ENCODE measurements at places on chromosomes 6 and 20. TPM values are rescaled to one million over a fixed set of nuclear protein-coding genes. Genes with fewer than 3 reads are reported as not detected.

- no peak for DNase-seq
Measured at GRCh38 chr6:144696610-144697368, 411.7 kb downstream of the UTRN start.

GRCh38 chr20:36468149-36469000 is 72.9 kb upstream of the MYL9 start:
- DNase-seq: no peak

DNA sequence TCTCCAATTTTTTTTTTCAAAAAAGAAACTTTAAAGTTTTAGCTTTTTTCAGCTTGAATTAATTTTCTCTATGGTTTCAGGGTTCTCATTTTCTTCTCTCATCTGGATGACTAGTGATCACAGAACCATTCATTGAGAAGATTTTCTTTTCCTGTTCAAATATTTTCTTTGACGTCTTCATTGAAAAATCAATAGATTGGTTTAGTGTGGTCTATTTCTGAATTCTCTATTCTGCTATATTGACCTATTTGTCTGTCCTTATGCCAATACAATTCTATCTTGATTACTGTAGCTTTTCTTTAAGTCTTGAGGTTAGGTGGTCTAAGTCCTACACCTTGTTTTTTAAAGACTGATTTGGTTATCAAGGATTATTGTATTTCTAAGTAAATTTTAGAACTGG is 150.2 kb upstream of the MAN1A1 start:
- DNase-seq: no peak

DNA sequence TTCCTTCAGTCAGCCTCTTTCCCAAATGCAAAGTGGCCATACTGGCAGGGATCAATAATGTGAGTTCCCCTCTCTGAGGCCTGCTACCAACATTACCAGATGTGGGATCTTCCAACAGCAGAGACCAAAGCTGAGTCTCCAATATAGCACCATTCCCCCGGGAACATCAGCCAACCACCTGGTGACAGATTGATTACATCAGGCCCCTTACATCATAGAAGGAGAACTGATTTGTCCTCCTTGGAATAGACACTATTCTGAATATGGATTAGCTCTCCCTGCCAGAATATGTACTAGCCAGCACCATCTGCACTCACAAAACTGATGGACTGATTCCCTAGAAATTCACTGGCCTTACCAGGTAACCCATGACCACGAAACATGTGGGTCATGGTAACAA is 61.9 kb upstream of the CARMIL1 start:
- no peak for DNase-seq

DNA sequence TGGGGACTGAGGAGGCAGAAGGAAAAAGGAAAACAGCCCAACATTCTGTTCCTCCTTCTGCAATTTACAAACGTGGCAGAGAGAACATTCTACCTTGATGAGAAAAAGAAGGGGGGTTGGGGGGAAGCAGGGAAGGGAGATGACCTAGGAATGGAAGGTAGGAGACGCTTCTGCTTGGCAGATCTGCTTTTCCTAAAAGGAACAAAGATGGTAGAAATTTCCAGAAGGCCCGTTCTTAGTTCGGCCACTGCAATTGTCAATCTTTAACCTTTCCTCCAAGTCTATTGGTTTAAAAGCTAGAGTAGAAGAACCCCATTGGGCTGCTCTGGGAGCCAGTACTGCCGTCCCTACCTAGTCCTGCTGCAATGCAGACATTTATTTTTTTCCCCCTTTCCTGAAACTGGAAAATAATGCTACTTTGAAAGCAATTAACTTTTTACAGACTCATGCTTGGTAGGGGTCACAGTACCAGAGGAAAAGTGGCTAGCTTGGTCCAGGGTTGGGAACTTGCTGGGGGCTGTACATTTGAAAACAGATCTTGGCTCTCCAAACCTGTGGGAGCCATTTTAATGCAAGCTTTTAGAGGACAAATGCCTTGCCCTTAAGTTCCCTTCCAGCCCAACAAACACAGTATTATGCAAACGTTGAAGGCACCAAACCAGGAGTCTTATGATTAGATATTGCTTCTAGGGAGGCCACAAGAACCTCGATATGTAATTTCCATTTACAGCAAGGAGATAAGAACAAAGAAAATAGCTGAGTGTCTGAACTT is 2.6 kb downstream of the ZMYND8 start:
- no peak for DNase-seq

The ID4 gene
- total RNA-seq: 1.4 TPM

The PRND gene
- total RNA-seq: not detected

Measured in Right ventricle myocardium superior (tissue), 1 donor.